ENCODE measurements at places on chromosomes 4 and X.

GRCh38 chrX:30615229-30615628 is 37.7 kb upstream of the TASL start:
- DNase-seq = peak; percentile 18

- no peak for DNase-seq
Observed at GRCh38 chr4:74118600-74119338, 19.8 kb upstream of the CXCL2 start.

GRCh38 chr4:134906404-134907023 is 704.9 kb upstream of the PABPC4L start:
- DNase-seq = no peak

- no peak for DNase-seq
Observed at GRCh38 chrX:21959362-21960051, 19.0 kb downstream of the SMS start.

DNA sequence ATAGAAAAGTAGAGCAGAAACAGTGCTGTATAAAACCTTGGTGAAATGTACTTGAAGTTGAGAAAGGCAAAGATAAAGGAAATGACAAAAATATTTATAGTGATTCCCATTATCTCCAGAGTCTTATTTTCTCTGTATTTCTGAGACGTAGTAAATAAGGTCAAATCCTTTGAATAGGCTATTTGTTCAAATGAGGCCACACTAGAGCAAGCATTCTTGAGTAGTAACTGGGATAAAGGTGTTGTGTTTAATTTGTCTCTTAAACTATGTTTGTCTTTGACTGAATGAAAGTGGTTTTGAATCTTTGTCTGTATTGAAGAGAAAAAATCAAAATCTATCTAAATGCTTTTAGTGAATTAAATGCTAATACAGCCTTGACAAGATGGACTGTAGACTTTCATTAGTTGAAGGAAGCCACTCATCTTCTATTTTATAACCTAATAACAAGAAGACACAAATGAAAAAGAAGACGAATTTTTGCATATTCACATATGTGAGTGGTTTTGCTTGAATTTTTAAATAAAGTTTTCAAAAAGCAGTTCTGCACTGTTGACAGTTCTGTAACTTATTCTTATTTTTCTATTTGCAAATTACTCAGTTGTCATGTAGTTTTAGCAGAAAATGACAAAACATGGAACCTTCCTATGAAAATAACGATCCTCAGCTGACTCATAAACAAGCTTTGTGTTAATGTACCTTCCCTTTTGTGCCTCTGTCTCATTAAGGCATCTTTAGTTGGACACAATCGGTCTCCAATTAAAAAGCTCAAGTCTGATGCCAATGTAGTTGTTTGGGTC is 94.8 kb upstream of the PCDH18 start:
- DNase-seq = no peak

GRCh38 chrX:2967998-2968909 is 38.1 kb upstream of the ARSH start:
- DNase-seq = peak; percentile 19

DNA sequence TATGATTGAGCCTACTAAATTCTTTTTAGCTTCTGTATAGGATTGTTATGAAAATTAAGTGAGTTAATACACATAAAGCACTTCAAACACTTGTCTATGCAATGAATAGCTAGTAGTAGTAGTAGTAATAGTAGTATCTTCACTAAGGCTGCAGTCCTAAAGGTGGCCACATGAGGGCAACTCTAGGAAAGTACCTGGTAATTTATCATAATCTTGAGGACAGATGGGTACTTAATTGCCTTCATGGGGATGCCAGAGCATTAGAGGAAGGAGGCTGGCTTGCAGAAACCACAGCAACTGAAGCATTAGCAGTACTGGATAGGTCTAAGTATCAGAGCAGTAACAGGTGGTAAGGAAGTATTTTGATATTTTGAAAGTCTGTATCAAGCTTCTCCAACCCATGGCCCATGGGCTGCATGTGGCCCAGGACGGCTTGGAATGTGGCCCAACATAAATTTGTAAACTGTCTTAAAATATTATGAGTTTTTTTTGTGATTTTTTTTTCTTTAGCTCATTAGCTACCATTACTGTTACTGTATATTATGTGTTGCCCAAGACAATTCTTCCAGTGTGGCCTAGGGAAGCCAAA is 17.3 kb downstream of the NIPAL1 start:
- DNase-seq = no peak

GRCh38 chr4:88610771-88611170 is 18.5 kb downstream of the HERC3 start:
- DNase-seq = no peak

DNA sequence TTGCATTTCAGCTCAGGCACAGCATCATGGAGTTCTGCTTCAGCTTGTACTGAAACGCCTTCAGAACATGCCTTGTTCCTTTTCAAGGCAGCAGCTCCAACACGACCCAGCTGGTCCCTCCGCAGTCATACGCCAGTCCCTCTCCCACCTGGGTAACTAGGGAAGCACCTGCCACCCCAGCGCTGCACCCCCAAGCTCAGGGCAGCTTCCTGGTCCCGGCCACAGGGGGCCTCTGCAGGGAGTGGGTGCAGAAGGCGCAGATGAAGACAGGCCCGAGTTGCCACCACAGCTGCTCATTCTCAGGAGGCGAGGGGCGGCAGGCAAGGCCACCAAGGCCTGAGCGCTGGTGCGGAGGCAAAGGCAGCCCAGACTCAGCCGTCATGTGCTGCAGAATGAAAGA is 21.8 kb downstream of the WDR1 start:
- DNase-seq = no peak

DNA sequence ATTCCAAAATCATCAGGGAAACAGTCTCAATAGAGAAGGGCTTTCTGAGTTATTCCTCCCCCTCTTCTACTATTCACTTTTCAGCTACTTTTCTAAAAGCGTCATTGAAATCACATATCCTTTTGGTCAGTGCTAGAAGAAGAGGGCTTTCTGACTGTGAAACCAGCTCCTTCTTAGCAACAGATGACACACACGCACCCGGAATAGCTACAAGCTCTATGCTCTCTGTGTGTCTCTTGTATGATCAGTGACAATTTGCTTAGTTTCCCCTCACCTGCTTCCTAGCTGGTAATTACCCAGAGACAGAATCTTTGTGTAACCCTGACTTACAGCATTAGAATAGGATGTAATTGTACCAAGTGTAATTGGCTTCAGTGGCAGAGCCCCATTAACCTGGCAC is 268.1 kb upstream of the SLITRK2 start:
- no peak for DNase-seq

- DNase-seq = no peak
Observed at GRCh38 chrX:69138512-69138911, 26.7 kb downstream of the PJA1 start.

DNA sequence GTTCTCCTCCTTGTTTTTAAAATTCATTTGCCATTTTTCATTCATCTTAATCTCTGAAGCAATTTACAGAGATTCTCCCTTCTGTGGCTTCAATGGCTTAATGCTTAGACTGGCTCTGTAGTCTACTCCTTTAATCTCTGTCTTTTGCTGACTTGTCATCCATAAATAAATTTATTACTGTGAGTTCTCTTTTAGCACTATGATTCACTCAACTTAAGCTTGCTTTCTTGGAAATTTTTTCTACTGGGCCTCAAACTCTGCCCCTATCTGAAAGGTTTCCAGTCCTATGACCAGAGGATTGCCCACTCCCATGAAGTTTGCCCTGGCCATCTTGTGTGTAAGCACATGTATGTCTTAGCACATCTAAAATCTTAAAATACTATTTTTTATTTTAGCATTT is 251.1 kb downstream of the DCLK2 start:
- no peak for DNase-seq

GRCh38 chr4:113316879-113317278 is 267.4 kb downstream of the ANK2 start:
- DNase-seq = no peak

GRCh38 chr4:183532821-183533220 is 28.0 kb downstream of the ING2 start:
- DNase-seq = peak; percentile 57

GRCh38 chr4:42428036-42428435 is 30.7 kb downstream of the SHISA3 start:
- no peak for DNase-seq

All from stromal cell of bone marrow (primary cell).